ENCODE measurements at places on chromosomes 11 and 22.
A peak's percentile ranks its signal among the peaks of the same experiment; 100 is the strongest.

GRCh38 chr11:108565653-108566052 lies 27.9 kb downstream of the EXPH5 start:
- DNase-seq = no peak

- DNase-seq = peak; percentile 72
Measured at GRCh38 chr11:20367313-20367948, 3.9 kb downstream of the HTATIP2 start.

GRCh38 chr11:102468616-102469195 lies 16.1 kb upstream of the TMEM123 start:
- DNase-seq = no peak

- no peak for DNase-seq
Measured at GRCh38 chr22:49954991-49955580, 5.5 kb upstream of the PIM3 start.

DNA sequence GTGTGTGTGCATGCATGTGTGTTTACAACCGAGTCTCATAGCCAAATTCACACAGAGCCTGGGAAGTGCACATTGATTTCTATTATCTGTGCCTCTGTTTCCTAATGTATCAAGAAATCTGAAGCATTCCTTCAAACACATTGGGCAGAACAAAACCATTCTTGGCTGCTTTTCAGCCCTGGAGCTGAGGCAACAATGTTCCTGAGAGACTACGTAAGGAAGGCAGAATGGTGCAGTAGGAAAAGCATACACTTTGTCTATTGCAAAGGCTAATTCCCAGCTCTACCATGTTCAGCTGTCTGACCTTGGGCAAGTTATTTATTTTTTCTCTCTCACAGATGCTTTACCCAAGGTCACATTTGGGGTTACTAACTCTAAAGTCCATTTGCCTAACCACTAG lies 575.5 kb downstream of the SOX6 start:
- DNase-seq = no peak

DNA sequence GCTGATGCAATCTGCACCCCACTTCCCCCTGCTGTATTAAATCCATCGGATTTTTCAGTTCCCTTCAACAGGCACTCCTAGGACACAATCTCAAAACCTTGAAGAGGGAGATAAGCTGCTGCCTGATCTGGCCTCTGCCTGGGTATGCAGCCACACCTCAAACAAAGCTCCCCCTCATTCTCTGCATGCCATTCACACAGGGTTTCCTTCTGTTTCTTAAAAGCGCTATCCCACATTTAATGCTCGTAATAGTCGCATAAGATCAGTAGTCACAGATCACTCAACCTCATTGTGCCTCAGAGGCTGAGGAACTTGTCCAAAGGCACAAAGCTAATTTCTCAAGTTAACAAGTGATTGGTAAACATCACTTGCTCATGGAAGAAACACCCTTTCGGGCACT lies 34.0 kb downstream of the UQCR10 start:
- DNase-seq = no peak

DNA sequence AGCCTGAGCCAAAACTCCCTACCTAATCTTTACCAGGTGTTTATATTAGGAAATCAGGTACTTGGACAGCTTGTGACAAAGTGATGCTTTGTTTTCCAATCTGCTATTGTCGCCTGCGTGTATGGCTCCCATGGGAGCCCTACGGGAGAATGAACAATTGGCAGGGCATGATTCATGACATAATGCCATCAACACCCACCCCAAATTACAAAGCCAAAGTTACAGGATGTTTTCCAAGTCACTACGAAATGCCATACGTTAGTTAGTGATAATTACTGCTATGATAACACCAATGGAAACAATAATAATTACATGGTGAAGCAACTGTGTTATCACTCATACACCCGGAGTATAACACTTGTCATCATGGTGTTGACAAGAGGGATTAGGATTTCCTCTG lies 226.4 kb downstream of the FAM181B start:
- DNase-seq = no peak

GRCh38 chr22:48889209-48889830 lies 938.4 kb downstream of the BRD1 start:
- no peak for DNase-seq

DNA sequence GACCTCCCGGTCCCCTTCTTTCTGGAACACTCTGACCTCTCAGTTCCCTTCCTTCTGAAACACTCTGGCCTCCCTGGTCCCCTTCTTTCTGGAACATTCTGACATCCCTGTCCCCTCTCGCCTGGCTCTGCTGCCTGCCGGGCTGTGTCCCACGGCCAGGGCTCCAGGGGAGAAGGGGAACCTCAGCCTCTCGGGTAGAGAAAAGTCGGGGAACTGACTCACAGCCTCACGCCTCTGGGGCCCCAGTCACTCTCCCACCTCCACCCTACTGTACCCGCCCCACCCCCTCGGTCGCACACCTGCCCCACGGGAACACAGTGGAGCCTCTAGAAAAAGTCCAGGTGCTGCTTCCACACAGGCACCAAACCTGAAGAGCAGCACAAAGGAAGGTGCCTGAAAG lies 93.3 kb downstream of the BRD1 start:
- no peak for DNase-seq

GRCh38 chr11:112942966-112943643 lies 18.1 kb upstream of the NCAM1 start:
- no peak for DNase-seq

GRCh38 chr11:110366291-110366690 lies 63.5 kb upstream of the FDX1 start:
- DNase-seq = no peak

DNA sequence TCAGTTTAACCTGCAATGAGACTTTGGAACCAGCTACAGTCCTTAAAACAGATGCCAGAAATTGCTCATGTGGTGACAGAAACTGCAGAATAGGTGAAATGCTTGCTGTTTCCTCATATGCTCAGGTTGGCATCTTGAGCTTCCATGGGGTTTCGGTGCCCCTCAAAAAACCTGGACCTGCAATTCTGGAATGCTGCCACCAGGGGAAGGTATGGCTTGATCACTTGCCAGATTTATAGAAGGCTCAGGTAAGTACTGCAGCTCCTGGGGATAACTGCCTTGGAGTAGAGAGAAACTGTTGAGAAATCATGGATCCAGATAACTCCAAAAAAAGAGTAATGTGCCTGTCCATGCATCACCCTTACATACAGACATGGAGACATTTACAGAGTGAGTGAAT lies 113.0 kb downstream of the CTTN start:
- no peak for DNase-seq

DNA sequence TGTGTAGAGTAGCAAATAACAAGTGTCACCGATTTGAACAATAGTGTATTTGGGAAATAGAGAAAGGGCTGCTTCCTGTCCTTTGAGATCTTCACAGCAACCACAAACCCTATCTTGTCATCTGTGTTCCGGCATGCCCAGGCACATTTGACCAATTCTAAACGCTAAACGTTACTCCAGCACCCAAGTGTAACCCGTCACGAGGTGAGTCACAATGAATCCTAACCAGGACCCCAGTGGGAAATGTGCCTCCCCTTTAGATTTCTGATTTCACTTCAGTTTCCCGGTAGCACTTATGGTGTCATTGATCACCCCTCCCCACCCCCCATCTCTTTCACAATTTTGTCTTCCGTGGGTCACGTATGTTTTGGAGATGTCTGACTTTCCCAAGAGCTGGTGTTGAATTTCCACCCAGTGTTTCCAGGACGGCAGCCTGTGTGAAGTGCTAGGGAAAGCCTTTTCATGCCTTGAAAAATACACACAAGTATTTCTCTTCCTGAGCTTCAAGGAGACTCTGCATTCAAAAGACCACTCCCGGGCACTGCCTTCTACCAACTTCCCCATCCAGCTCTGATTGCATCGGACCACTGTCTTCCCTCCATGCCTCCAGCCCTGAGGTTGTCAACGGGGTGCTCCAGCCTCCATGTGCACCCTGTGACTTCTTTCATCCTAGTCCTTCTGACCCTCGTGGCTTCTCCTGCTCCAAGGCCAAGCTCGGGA lies 10.5 kb upstream of the C11orf24 start:
- DNase-seq = peak; percentile 42
